Cerebellar nuclear complex (tissue), 1 donor: ENCODE measurements at places on chromosomes 6 and 20.

DNA sequence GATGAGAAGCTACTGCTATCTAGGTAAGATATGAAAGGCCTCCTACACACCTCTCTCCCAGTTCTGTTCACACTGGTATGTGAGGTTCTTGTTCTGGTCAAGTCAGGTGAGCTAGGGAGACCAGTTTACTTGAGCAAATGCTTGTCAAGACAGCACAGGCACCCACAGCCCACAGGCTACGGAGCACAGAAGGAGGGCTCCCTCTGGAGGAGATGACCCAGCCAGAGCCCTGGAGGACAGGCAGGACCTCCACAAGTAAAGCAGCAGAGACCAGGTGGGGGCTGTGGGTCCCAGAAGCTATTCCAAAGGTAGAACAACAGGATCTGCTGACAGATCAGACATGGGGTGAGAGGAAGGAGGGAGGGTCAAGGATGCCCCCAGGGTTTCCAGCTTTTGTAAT, 13.2 kb downstream of the MMP24OS start:
- no peak for DNase-seq

- DNase-seq: no peak
Measured at GRCh38 chr6:116136373-116136772, 10.4 kb upstream of the COL10A1 start.

GRCh38 chr6:35365594-35366203, 23.3 kb downstream of the PPARD start:
- no peak for DNase-seq

DNA sequence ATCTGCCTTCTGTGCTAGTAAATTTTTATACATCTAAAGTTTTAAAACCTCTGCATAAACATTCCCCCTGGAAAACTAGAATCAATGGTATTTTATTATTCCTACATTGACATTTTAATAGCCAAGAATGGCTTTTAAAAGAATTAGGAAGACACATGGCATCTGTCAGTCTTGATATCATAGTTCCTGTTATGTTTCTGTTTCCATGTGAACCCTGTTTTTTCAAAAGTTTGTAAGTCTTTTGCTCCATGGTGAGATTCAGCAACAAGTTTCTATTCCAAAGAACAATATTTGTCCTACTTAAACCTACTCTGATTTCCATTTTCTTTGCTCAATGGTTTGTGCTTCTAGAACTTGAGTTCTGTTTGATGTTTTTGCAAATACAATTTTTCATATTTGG, 95.2 kb downstream of the PLEKHG1 start:
- no peak for DNase-seq

DNA sequence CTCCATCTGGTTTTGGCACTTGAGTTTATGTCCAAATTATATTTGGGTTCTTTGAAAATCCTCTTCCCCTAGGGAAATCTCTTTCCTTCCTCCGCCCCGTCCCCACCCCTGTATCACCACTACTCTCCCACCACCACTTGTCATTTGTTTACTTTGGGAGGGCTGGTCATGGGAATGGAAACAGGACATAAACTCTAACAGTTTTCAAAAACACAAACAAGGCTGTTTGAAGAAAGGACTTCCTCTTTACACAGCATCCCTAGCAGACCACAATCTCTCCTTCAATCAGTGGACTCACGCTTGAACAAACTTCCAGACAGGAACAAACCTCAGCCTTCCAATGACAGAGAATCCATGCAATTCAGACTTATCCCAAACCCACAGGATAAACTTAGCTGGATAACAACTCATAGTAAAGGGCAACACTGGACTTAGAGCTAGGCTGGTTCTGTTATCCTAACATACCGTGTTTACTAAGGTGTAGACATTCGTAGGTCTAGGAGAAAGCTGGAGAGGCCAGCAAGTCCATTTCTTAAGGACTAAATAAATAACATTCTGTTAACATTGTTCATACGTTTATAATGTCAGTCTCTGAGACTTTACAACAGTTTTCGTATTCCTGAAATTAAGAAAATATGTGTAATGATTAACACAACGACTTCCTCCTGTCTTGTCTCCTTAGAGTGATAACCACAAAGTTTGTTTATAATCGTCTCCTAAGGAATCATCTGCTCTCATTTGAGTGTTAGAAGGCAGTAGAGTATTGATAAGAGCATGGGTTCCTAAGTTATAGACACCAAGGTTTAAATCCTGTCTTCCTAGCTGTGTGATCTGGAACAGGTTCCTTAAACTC, 44.1 kb upstream of the CTAGE9 start:
- no peak for DNase-seq

GRCh38 chr6:149847939-149848267, 16.3 kb downstream of the LRP11 start:
- DNase-seq: no peak

- no peak for DNase-seq
Measured at GRCh38 chr20:31915491-31916280, 36.2 kb downstream of the PDRG1 start.

DNA sequence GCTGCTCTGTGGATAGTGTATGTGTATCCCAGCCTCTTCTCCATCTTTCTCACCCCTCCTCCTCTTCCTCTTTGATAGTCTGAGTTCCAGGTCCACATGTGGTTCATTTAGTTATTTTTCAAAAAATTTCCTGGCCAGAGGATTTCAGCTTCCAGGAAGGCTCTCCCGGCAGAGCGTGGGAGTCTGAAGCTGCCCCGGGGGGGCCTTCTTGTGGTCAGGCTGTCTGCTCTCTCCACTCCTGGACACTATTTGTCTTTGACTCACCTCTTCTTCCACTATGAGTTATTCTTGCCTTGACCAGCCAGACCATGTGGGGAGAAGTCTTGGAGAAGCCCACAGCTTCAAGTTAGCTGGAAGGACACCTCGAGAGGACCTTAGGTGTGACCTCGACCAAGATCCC, 258.8 kb downstream of the CDC5L start:
- no peak for DNase-seq

- DNase-seq: no peak
Measured at GRCh38 chr6:150880336-150880735, 14.8 kb downstream of the MTHFD1L start.

GRCh38 chr6:83470587-83470986, 39.7 kb upstream of the ME1 start:
- DNase-seq: no peak

GRCh38 chr20:35476288-35476687, 20.9 kb downstream of the CEP250 start:
- DNase-seq: no peak

GRCh38 chr6:77930952-77931351, 278.1 kb downstream of the MEI4 start:
- DNase-seq: no peak

DNA sequence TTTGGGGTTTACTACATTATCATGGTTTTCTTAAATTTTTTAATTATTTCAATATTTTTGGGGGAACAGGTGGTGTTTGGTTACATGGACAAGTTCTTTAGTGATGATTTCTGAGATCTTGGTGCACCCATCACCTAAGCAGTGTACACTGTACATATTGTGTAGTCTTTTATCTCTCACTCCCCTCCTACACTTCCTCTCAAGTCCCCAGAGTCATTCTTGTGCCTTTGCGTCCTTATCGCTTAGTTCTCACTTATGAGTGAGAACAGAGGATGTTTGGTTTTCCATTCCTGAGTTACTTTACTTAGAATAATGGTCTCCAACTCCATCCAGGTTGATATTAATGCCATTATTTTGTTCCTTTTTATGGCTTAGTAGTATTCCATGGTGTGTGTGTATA, 130.9 kb upstream of the CD93 start:
- no peak for DNase-seq

DNA sequence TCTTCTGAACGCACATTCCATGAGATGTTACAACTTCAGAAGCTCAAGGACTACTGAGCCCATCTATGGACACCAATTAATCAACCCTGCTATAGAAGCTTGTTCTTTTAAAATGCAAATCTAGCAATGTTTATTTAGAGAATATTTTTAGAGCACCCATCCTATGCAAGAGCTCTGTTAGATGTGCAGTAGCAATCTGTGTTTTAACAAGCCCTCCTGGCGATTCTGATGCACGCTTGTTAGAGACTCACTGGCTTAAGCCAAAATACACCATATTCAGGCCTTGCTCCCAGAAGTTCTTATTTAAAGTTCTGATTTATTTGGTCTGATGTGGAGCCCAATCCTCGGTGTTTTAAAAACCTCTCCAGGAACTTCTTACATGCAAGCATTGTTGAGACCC, 21.1 kb upstream of the ARG1 start:
- DNase-seq: no peak

- DNase-seq: no peak
Measured at GRCh38 chr6:120511712-120512111, 822.6 kb downstream of the TBC1D32 start.

DNA sequence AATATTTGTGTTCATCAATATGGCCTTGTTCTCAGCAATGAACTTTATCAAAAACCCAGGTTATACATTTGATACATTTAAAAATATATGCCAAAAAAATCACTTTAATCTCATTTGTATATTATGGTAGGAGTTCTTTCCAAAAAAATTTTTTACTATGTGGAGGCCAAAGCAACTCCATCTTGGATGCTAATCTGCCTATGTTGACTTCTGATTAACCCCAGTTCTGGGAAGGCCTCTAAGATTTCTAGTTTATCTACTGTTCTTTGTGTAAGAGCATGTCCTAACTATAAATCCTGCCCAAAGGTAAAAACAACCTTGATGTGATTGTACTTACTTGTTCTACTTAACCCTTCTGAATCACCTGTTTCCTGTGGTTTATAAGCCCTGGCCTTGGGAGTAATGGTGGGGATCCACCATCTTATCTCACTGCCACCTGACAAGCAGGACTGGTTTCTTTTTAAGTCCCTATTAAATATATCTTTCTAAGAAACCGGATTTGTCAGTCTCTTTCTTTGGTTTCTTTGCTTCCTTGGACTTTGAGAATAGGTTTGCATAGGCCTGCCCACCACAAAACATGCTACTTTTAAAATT, 46.7 kb downstream of the RNGTT start:
- DNase-seq: no peak

- DNase-seq: no peak
Measured at GRCh38 chr6:31908791-31909190, 6.9 kb upstream of the ZBTB12 start.

DNA sequence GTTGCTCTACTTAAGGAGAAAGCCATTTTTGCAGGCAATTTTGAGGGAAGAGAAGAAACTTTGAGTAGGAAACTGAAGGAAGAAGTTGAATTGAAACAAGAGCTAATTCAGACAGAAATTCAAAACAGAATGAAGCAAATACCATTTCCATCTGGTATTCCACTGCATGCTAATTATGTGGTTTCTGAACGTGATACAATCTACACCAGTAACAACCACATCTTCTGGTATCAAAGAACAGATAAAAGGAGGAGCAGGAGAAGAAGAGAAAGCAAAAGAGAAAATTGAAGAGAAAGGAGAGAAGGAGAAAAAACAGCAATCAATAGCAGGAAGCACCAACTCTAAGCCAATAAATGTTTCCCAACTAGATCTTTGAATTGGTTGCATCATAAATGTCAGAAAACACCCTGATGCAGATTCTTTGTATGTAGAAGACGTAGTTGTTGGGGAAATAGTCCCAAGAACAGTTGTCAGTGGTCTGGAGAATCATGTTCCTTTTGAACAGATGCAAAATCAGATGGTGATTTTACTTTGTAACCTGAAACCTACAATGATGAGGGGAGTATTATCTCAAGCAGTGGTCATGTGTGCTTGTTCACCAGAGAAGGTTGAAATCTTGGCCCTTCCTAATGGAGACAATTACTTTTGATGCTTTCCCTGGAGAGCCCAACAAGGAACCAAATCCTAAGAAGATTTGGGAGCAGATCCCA, 132.4 kb downstream of the MACROD2 start:
- no peak for DNase-seq

GRCh38 chr6:79134699-79135474, 56.8 kb upstream of the PHIP start:
- DNase-seq: no peak

- DNase-seq: no peak
Measured at GRCh38 chr20:49757597-49757996, 43.9 kb upstream of the B4GALT5 start.

- no peak for DNase-seq
Measured at GRCh38 chr6:109872968-109873545, 105.1 kb upstream of the GPR6 start.

GRCh38 chr6:13663986-13664385, 47.6 kb downstream of the RANBP9 start:
- no peak for DNase-seq

DNA sequence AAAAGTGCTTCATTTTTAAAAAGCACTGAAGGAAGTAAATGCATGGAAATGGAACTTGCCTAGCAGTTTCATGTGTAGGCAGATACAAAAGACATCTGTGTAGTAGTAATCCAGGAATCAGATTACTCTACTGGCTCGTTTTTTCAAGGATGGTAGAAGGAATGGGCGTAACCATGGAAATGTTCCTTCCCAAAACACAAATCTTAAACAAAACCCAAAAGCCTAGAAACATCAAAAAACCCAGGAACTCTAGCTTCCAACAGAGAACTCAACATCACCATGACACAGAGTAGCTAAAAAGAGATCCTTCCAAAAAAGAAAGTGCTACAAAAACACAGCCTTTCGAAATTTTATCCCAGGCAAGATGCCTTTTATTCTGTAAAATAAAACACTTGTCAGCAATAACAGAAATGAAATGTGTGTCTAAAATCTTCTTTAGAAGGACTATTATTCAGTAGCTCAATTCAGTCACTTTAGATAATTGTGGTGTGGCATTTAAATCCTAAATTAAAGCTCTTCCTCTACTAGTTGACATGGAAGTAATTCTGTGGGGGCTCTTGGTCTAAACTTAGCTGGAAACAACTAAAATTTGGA, 81.7 kb downstream of the FAM217A start:
- no peak for DNase-seq

DNA sequence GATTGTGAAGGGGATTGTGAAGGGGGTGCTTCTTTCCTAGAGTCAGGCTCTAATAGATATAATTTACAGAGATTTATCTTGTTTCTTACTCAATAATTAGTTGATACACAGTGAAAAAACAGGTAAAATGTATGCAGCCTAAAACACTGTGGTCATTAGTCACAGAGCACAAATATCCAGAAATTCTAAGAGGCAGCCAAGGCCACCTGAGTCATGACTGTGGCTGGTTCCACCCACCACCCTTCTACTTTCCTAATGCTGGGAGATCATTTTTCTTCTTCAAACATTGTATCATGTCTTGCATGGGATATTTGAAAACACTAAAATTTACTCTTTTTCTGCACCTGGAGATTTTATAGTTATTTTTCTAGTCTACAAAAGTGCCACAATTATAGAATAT, 181.6 kb downstream of the OTOR start:
- DNase-seq: no peak

GRCh38 chr6:56268266-56268665, 20.9 kb upstream of the COL21A1 start:
- DNase-seq: no peak

DNA sequence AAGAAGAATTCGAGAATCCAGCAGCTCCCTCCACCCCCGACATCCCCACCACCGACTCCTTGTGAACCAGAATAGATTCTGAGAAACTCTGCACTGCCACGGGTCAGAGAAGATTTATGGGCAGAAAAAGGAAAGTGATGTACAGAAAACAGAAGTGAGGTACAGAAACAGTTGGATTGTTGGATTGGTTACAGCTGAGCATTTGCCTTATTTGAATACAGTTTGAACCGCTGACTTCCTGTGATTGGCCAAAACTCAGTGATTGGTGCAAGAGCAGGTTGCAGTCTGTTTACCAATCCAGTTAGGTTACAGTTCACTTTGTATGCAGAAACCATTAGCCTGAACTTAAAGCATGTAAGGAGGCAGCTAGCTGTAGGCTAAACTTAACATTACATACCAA, 131.2 kb upstream of the HDDC2 start:
- DNase-seq: no peak
